ENCODE measurements at places on chromosomes 12 and 14.

- DNase-seq = peak; percentile 15
Measured at GRCh38 chr12:89160716-89161123, 191.6 kb downstream of the DUSP6 start.

DNA sequence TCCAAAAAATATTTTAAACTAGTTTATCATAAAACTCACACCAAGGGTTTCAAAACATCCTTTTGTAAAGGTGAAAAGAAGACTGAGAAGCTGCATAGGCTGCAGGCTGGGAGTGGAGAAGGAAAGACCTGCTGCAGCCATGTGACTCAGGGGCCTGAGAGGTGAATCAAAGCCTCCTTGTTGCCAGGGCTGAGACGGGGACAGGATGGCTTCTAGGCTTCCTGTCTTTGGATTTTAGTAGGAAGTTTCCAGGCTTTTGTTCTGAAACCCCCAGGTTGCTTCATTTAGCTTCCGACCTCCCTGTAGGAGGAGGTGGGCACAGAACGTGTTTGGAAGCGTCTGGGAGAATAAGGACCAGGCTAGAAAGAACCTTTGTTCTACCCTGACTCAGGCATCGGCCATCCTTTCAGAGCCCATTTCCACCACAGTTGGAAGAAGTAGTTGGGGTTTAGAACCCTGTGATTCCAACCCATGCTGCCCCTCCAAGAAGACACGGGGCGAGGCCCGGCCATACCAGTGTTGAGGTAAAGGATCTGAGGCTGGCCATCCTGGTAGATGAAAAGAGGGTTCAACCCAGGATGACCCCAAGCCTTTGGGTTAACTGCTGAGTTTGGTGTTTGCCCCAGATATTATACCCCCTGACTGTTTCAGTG lies 122.4 kb downstream of the SLC25A47 start:
- no peak for DNase-seq

DNA sequence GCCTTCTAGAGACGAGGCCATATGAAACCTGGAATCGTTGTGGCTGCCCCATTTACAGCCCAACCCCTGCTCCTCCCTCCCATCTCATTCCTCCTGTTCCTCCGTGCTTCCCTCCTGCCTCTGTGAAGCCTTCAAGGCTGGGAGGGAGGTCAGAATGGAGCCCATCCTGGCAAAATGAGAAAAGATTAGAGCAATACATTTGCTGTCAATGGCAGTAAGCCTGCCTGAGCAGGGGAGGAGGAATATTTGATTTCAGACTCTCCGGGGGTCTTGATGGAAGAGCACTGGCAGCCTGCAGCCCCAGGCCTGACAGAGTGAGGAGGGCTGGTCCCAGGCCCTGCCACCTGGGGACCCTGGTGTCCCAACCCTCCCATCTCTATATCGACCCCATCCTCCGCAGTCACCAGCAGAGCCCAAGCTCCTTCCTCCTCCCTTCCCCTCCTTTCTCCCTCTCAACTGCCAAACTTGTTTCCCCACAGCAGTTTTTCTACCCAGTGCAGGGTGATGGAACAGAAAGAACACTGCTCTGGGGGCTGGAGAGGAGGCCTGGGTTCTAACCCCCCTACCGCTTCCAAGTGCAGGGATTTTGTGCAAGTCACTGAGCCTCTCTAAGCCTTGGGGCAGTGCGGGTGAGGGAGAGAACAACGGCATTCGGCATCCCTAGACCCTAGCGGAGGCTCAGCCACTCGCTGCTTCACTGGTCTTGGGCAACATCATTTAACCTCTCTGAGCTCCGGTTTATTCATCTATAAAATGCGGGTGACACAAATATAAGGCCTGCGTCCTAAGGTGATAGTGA lies 16.0 kb upstream of the RACGAP1 start:
- no peak for DNase-seq

GRCh38 chr14:89013698-89014568 lies 189.5 kb downstream of the TTC8 start:
- no peak for DNase-seq

GRCh38 chr12:38610808-38611350 lies 294.3 kb downstream of the ALG10B start:
- no peak for DNase-seq

DNA sequence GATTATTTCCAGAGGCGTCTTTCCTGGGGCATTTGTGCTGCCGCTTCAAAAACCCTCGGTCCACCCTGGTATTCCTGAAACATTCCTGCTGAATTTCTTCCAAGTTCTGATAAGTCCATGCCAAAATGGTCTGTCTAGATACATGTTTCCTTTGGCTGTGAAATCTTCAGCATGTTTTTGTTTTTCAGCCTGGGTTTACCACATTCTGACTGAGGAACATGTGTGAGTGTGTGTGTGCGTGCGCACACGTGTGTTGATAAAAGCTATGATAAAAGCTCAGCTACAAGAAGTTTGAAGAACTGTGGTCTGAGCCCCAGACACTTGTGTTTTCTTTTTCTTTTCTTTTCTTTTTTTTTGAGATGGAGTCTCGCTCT lies 22.4 kb downstream of the ANKRD9 start:
- no peak for DNase-seq

DNA sequence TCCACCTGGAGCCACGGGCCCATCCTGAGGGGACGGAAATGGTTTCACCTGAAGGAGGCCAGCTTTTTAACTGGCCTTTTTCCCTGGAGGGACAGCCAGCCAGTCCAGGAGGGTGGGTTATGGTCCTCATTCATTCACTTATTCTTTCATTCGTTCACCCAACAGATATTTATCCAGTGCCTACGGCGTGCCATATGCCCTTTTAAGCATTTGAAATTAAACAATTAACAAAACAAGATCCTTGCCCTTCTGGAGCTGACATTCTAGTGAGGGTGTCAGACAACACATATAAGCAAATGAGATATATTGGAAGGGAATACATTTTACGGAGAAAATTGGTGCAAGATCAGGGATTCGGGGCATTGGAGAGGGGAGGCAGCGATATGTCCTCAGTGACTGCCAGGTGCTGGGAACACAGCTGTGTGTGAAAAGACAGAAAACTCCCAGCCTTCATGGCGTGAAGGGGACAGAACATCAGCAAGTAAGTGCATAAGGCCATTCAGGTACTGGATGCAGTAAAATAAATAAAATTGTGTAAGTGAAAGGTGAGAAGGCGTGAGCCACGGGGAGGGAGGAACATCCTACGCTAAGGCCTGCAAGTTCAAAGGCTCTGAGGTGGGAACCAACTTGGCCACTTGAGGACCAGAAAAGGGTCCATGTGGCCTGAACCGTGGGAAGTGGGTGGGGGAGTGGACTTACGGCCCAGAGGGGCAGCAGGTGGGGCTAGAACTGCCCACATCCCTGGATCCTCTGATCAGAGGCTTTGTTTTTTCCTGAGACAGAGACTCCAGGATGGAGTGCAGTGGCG lies 684 bp upstream of the ABCB9 start:
- no peak for DNase-seq

- DNase-seq = no peak
Measured at GRCh38 chr12:6827982-6828780, at the start of gene P3H3. TSS of gene P3H3 (plus strand) at chr12:6828407. CDS start at chr12:6828441, 34 bp downstream.
